ENCODE measurements at places on chromosomes 2 and 18.
A peak's percentile ranks its signal among the peaks of the same experiment; 100 is the strongest.

- peak; percentile 60 for DNase-seq
Measured at GRCh38 chr18:46335534-46336101, 231.4 kb downstream of the HAUS1 start.

DNA sequence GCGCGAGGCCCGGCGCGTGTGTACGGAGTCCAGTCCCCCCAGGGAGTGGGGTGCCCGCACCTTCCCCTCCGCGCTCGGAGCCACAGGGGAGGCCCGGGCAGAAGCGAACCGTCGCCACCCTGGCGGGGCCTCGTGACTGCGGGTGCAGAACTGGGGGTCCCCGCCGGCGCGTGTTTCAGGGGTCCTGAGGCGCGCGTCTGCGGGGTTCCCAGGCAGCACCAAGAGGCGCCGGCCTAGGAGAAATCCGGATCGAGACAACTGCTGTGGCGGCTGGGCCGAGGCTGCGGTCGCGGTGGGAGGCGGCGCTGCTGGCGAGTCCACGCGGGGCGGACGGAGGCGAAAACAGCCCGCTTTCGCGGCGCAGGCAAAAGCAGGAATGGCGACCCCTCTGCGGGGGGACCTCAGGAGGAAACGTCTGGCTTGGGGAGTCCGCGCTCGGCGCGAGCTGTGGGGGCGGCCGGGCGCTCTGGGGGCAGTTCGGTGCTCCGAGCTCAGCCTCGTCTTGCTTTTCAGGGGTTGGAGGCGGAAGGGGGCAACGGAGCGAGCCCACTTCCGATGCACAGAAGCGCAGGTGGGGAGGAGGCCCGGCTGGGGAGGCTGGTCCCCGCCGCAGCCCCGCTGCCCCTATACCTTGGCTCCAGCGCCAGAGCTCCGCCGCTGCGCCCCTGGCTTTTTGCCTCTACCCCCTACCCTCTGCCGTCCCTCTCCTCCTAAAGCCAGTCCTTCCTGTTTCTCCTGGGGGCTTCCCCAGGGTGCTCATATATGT, 81.5 kb upstream of the LDLRAD4 start:
- peak; percentile 85 for DNase-seq

DNA sequence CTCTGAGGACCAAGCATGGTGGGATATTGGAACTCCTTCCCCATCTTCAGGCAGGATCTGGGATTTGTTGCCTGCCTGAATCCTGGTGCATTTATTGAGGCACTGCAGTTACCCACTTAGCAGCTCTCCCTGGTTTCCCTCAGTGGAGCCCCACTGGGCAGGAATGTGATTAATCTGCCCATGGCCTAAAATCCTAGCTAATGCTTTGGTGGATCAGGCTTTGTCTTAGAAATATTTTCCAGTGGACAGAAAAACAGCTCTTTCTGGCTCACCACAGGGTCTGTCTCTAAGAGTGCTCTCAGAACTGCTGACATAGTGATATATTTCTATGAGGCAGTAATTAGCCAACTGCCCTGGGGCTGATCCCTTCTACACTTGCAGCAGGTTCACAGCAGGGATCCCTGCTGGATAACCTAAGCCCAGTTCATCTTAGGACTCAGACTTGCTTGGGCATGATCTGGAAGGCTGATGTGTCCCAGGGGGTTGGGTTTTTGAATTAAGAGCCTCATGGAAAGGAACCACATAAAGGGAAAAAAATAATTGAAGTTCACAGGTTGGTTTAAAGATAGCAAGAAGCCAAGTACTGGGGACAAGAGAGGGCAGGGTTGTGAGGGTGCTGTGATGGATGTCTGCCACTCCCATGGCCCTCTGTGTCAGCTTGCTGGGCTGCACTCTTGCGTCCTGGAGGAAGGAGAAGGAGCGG, 44.3 kb upstream of the ZDBF2 start:
- DNase-seq: no peak

GRCh38 chr2:19472391-19472978, 114.1 kb upstream of the OSR1 start:
- DNase-seq: no peak

DNA sequence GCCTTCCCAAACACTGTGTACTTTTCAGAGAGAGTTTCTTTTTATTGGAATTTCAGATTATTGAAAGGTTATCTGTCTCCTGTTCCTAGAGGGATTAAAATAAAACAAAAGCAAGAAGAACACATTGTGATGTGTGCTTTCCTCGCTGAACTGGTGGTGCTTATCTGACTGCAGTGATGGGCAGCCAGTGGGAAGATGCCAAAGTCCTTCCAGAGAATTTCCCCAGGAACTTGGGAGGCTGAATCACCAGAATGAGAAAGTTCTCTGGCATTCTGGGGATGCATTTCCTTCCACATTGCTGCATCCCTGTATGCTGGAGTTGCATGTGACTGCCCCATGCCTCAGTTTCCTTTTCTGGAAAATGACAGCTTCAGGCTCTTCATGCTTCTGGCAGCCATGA, 53.9 kb upstream of the SEC11C start:
- DNase-seq: no peak

DNA sequence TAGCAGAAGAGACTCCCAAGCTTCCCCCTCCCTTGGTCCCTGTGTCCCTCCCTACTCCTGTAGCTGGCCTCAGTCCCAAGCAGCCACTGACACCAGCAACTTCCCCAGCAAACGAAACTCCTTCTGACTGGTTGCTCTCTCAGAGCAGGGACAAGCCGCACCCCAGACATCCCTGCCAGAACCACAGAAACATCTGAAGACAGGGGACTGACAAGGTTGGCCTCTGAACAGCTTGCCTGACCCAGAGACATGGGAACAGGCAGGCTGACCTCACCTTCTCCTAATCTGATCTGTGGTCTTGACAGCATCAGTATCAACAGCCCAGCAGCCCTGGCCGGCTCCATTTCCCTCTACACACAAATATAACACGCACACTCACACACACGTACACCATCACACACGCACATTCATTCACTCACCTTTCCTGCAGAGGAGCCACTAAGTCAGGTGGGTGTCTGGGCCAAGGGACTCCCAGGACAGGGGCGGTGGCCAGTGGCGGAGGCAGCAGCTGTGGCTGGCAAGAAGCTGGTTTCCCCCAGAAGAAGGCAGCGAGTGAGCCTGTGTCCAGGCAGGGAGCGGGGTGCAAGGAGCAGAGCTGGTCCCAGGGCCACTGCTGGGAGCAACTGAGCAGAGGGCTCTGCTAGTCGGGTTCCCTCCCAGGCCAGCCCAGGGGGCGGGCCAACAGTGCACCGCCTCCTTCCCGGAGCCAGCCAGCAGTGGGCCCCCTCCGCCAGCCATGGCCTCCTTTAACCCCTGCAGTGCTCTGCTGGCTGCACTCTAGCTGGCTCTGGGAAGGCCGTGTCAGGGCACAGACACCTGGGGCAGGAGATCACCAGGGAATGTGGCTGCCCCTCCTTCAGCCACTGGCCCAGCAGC, 59.1 kb downstream of the TNS1 start:
- peak; percentile 74 for DNase-seq

GRCh38 chr2:241636182-241637017, 558 bp downstream of the THAP4 start:
- peak; percentile 77 for DNase-seq

DNA sequence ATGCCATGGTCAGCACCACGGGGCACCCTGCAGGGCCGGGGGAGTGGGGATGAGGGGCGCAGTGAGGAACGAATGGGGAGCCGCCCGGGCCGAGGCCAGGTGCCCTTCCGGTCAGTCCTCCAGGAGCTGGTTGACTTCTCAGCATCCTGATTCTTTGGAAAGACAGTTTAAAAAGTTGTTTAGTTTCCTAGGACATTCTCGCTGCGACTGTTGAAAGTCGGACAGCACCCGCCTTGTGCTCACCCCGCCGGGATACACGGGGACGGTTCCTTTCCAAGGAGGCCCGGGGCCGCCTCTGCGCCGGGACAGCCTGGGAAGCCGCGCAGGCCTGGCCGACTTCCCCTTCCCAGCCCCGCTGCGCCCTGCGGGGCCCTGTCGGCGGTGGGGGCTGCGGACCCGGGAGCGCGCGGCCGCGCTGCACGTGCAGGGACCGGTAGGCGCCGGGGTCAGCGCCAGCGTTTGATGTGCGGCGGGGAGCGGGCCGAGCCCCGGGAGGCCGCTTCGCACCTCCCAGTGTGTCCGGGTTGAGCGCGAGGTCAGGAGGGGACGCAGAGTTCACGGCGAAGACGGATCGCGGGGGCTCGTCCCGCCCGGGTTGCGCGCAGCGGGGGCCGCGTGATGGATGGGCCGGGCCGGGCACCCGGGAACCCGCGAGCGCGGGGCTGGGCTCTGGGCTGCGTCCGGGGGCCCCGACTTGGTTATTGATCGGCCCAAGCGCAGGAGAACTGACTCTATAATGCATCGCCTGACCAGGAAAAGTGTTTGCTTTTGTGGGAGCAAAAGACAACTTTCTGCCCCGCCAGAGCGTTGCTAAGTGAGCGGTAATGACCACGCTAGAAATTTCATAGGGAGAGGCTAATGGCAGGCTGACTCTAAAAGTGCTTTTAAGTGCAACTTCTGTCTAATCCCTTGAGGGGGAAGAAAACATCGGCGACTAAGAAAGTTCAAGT, 28.0 kb upstream of the SMIM21 start:
- DNase-seq: peak; percentile 84

GRCh38 chr2:200446612-200447011, 63.3 kb downstream of the KCTD18 start:
- no peak for DNase-seq

DNA sequence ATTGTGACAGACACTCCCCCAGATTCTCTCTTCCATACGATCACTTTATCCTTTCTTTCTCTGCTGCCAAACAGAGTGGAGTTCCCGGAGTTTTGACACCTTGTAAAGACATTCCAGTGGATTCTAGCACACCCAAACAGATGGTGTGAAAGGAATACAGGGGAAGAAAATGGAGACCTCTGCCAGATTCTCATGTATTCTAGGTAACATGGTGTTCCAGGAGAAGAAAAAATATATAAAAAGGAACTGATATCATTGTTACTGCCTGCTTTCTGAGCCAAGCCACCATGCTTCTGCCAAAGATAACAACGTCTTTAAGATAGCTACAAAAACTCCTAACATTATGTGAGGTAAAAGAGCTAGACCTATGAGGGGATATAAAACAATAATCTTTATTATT, 136.5 kb downstream of the TXNL1 start:
- no peak for DNase-seq

DNA sequence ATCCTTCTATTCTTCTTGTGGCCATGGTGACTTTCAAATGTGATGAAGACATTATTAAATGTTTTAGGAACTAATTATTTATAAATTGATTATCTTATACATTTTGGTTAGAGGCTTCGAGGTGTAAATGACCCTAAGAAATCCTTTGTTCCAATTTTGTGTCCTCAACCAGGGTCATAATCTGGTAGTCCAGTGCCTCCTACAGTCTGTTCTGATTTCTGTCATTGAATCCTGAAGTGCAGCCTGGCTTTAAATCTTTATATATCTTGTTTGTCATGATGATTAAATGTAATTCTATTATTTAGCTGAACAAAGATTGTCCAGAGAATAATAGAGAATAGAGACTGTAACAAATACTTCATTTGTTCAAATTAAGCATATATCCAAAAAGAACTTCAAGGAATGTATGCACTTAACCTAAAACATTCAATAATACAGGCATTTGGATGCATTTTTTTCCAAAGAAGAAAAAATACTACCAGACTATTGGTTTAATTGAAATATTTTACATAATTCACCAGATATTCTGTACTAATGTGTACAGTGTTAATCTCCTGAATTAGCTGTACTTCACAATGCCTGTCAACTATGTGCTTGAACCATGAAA, 89.8 kb downstream of the PRPF40A start:
- no peak for DNase-seq

GRCh38 chr2:96142217-96143113, 2.8 kb downstream of the DUSP2 start:
- DNase-seq: no peak

- no peak for DNase-seq
Measured at GRCh38 chr2:61478086-61478485, 7.2 kb upstream of the USP34 start.

GRCh38 chr2:148238561-148238960, 217.7 kb downstream of the MBD5 start:
- no peak for DNase-seq

DNA sequence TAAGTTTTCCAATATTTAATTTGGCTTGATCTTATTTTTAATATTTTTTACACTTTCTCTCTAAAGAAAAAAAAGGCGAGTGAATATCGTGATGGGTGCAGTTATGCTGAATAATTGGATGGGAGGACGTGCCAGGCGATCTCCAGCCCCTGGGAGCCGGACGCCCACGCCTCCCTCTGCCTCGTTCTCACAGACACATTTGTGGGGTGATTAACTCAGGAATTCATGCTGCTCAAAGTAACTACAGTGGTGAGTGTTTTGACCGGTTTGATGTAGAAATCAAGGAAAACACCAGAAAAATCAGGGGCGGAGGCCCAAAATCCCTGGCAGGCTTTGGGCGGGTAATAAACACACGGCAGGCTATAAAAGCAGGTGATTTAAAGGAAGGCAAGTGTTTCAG, 736.8 kb upstream of the SALL3 start:
- DNase-seq: peak; percentile 27
